Fibroblast of skin of scalp (primary cell): ENCODE measurements at places on chromosomes 6 and 20.

DNA sequence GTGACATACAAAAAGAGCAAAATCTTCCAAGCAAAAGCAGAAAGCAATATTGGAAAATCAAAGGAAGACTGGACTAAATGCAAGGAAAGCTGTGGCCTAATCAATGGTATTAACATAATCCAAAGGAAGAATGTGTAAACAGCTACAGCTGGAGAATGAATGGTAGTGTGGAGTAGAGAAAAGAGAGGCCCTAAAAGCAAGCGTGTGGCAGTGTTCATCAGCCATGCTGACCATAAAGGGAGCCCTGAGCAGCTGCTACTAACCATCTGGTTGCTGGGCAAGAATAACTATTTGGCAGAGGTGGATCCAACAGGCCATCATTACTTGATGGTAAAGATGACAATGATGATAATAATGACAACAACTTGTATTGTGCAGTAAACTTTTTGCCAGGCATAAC lies 148.5 kb upstream of the BEND6 start:
- DNase-seq: no peak

DNA sequence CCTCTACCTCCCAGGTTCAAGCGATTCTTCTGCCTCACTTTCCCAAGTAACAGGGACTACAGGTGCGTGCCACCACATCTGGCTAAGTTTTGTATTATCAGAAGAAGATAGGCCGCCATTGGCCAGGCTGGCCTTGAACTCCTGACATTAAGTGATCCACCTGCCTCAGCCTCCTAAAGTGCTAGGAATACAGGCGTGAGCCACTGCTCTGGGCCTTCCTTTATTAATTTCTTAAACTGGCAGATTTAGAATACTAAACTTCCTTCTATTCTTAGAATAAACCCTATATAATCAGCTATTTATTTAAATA lies 86.6 kb downstream of the HFE start:
- no peak for DNase-seq

DNA sequence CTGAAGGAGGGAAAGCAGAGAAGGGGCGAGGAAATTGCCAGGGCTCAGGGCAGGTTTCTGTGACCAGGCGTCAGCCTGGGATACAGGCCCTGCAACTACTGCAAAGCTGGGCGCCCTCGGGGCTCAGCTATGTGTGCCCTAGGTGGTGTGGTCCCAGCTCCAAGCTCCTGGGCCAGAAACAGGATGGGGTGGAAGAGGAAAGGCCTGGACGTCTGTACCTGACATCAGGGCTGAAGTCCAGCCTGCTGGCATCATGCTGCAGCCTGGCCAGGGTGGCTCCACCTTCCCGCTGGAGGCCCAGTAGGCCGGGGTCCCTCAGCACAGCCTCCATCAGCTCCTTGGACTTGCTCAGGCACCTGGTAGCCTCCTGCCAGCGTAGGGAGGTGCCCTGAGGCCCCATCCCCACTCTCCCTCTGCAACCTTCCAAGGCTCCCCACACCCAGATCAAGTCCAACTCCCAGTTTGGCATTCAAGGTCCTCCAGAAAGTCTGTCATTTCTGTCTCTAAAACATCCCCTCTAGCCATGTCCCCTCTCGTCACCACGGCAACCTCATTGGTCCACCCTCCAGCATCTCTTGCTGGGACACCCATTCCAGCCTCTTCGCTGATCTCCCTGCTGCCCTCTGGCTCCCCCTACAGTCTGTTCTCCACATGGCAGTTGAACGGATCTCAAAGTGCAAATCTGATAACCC lies 38.2 kb downstream of the KIAA1755 start:
- DNase-seq: peak; percentile 58

GRCh38 chr20:61861054-61861841 lies 204.4 kb downstream of the TAF4 start:
- DNase-seq: no peak

DNA sequence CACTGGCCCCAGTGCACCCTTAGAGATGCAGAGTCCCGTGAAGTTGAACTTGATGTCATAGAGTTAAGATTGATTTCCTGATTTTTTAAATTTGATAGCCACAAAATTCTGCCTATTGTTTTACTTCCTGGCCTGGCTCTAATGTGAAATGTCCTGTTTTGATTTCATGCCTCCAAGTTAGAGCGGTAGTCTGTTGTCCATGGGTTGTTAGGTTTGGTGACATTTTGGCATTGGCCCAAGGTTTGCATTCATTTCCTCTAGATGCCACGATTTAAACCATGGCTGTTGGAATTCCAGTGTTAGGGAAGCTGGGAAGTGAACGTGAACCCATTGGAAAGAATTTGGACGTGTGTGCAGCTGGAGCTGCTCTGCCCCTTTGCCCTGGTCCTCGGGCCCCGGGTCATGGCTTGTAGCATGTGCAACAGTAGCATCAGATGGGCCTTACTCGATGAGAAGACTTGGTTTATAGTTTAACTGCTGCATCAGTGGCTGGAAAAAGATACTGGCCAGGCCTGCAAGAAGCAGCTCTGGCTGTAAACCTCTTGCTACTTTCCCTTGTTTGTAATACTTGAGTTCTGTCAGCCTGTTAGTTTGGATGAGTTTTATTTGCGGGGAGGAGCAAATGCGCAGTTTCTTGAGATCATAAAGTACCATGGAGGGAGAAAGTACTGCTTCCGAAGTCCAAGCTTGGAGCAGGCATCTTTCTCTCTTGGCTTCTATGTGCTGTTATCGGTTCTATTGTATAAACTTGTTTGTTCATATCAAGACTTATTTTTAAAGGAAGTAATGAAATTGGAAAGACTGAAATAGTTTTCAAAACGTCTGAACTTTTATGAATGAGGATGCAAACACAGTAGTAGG lies 121.4 kb upstream of the CLDN20 start:
- DNase-seq: no peak

- DNase-seq: no peak
Observed at GRCh38 chr6:10154251-10154650, 260.6 kb downstream of the TFAP2A start.

DNA sequence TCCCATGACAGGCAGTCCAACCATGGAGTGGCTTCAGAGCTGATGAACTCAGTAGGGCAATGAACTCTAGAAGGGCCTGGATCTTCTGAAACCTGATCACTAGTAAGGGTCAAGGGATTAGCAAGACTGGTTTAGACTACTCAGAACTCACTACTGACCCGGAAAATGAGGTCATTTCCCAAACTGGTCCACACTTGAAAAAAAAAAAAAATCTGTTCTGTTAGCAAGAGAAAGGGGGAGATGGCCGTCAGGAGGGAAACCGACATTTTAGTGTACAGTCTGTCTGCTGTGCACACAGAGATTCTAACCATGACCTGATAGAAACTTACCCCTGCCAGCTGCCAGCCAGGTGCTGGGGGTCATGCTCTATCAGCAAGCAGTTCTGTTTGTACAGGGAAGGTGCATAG lies 262.4 kb upstream of the AGPAT4 start:
- no peak for DNase-seq

- DNase-seq: no peak
Observed at GRCh38 chr6:11675601-11676000, 103.0 kb downstream of the ADTRP start.

- DNase-seq: no peak
Observed at GRCh38 chr6:105566503-105566902, 163.6 kb upstream of the PREP start.

DNA sequence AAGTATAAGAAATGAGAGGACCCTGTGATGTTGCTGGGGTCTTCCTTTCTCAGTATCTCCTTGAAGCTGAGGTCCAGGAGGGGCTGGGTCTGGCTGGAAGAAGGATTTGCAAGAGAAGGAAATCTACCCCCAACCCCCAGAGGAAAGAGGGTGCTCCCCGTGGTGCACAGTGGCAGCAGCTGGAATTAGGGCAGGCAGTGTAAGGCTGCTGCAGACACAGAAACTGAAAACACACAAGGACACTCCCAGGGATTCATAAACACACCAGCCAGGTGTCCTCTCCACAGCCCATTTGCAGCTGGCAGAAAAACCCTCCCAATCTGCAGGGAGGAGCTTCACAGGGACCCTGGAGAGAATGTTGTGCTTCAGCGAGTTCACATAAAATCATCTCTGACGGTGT lies 297.2 kb downstream of the CDH26 start:
- no peak for DNase-seq

GRCh38 chr20:25283221-25283951 lies 35.5 kb downstream of the PYGB start:
- DNase-seq: no peak

DNA sequence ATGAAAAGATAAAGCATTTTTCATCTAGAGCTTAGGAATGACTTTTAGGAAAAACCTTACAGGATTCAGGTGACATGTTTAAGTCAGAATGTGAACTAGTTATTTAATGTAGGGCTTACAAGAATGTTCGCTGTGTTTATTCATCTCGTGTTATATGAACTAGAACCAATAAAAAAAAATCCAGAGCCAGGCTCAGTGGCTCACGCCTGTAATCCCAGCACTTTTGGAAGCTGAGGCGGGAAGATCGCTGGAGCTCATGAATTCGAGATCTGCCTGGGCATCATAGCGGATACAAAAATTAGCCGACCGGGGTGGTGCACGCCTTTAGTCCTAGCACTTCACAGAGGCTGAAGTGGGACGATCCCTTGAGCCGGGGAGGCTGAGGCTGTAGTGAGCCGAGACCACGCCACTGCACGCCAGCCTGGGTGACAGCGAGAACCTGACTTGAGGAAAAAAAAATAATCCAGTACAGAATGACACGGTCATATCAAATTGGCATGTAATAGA lies 46.3 kb downstream of the OR2B2 start:
- DNase-seq: peak; percentile 57
